Stimulated activated CD4-positive, alpha-beta T cell treated with anti-CD3 and anti-CD28 coated beads, TNF-alpha, amount 100 ng/mL, for 1 hour (primary cell): ENCODE measurements at places on chromosomes 4 and X.

GRCh38 chr4:20020056-20020455, 231.6 kb upstream of the SLIT2 start:
- no peak for DNase-seq

DNA sequence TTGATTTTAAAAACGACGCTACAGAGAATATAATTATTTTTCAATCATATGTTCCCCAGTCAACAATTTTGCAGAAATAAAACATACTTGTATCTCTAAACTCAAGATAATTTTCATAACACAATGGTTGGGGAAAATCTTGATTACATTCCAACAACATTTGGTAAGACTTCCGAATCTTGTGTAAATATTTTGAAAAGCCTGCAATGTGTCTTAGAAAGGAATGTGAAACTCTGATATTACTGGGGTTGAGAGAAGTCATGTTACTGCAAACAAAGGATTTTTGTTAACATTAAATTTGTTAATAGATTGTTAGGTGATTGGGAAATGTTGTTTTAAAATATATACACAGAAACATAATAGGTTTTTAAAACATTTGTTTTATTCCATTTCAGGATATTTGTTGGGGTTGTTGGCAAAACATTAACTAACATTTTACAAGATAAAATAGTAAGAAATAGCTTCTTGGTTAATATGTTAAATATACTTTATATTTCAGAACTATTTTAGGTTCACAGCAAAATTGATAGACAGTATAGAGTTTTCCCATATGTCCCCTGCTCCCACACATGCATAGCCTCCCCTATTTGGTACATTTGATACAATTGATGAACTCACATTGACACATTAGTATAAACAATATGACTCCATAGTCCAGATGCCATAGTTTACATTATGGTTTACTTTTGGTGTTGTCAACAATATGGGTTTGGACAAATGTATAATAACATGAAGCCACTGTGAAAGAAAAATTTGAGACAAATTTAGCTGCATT, 218.6 kb upstream of the FAM47A start:
- DNase-seq, result no peak

- no peak for DNase-seq
Observed at GRCh38 chr4:107083-107443, 17.2 kb upstream of the ZNF718 start.

DNA sequence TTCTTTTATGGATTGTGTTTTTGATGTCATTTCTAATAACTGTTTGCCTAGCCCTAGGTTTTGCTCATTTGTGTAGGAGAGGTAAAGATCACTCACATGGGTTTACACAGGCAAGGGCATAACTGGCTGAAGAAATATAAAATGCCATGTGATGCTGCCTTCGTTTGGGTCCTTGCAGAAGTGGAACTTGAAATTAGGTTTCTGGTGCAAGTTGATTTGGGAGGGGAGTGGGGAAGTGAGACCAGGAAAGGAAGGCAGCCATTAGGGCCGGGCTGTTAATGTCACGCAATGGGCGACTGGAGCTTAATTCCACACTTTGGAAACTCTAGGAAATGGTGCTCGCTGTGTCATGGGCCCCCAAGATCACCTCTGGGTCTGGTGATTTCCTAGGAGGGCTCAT, 14.5 kb downstream of the CLCN4 start:
- DNase-seq, result no peak

GRCh38 chrX:150546711-150547153, 21.7 kb upstream of the MTM1 start:
- DNase-seq, result no peak

GRCh38 chr4:87114245-87115062, 106.0 kb downstream of the KLHL8 start:
- DNase-seq, result no peak

- no peak for DNase-seq
Observed at GRCh38 chrX:102739657-102740056, 19.1 kb downstream of the GPRASP3 start.

DNA sequence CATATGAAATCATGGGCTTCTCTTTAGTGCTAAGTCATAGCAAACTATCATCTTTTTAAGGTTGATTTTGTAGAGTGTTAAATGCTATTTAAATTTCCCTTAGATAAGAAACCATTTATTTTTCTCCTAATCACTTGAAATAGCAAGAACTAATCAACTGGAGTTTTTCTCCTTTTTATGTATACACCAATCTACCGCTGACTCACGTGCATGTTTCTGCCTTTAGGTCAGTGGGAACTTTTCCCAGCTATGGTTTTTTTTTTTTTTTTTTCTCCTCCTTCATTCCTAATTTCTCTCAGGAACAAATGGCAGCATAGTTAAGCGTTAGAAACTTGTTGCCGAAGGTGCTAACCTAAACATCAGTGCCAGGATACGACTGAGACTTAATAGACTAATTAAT, 176.4 kb downstream of the BMPR1B start:
- DNase-seq, result no peak

- no peak for DNase-seq
Observed at GRCh38 chr4:109969919-109970318, 57.2 kb downstream of the EGF start.

DNA sequence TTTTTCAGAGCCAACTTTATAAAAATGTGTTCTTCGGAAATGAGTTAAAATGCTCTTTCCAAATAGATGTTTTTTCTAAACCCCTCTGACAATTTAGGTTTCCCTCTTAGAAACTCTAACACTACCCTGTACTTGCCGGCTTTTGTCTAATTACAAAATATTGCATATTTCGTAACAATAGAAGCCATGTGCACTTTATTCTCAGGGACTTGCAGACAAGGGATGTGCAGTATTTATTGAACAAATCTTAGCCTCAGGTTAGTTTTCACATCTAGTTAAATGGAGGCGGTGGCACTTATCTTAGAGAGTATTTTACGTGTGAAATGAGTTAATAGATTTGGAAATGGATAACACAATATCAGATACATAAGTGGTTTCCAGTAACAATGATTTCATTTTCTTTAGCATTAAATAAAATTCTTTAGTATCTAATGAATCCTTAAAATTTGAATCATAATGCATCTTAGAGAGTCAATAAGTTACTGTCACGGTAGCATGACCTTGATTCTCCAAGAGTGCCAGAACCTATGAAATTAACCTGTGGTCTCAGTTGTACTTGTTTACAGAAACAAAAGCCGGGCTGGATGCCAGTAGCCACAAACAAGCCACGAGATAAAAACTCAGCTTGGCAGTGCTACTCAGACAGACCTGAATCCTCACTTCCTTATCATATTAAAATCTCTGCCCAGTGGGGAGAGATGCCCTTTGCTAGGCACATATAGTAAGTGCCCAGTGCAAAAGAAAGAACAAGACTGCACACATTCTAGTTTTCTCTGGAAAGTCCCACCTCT, 772 bp upstream of the PABPC4L start:
- DNase-seq, result no peak
